CD8-positive, alpha-beta T cell (primary cell): ENCODE measurements at places on chromosomes 1 and 21. TPM values are rescaled to one million over a fixed set of nuclear protein-coding genes. Genes with fewer than 3 reads are reported as not detected.
A peak's percentile ranks its signal among the peaks of the same experiment; 100 is the strongest.

Gene BCAR3
- total RNA-seq = 0.81 TPM

Gene VHLL
- total RNA-seq = not detected

Gene ZNF593OS
- total RNA-seq = not detected

Gene GTF2B
- 85.4 TPM for total RNA-seq

Gene ACBD3
- 40.9 TPM for total RNA-seq

Gene ERG
- not detected for total RNA-seq

Gene AURKAIP1
- 58.4 TPM for total RNA-seq

Gene C4BPA
- total RNA-seq = not detected

Gene MATN1
- total RNA-seq = 7.4 TPM

Gene BPNT1
- total RNA-seq = 3.2 TPM

Gene ZNF695
- not detected for total RNA-seq

Gene HFM1
- not detected for total RNA-seq

- no peak for DNase-seq
Observed at GRCh38 chr1:35714921-35715567, 3.6 kb downstream of the C1orf216 start.

DNA sequence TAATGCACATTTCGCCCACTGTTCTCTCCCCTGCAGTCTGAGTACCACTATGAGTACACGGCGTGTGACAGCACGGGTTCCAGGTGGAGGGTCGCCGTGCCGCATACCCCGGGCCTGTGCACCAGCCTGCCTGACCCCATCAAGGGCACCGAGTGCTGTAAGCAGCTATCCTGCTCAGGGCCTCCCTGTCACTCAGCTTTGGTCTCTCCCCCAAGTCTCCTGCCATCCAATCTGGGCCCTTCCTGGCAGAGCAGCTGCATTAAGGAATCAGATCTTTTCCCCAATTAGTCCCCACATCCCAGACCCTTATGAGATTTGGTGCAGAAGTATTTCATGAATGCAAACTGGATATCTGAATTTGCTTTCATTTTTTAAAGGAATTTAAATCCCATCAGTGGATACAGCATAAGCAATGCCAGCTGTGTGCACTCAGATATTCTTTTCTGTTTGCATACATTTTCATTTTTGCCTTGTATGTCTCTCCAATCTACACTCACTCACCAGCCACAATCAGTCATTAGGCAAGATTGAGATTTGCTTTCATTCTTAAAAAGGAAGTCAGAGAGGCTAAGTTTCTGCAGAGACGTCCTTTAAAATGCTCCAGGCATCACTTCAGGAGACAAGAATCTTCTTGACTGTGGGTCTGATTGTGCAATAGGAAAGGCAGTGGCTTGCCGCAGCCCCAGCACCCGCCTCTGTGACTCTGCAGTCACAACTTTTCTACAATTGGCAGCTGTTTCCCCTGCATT lies 48.1 kb downstream of the ELAPOR1 start:
- DNase-seq = peak; percentile 47

DNA sequence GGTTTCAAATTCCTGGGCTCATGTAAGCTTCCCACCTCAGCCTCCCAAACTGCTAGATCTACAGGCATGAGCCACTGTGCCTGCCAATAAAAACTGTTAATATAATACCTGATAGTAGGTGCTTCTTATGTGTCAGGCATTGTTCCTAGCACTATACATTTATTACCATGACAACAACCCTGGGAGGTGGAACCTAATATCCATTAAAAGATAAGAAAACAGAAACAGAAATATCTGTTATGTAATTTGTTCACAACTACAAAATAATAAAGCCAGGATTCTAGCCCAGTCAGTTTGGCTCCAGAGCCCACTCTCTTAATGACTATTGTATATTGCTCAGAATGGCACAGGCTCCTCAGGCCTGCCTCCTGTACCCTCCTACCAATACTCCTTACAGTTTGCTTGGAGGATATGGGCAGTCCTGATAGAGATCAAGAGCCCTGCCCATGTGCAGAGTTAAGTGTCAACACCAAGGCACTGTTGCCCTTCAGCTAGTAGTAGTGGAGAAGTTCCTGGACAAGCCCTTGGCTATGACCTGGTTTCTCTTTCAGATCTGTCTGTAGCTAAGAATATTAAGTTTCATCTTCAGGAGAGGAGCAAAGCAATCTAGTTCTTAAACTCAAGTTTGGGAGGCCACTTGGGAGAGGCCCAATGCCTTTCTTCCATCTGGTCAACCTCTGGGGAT lies 22.4 kb downstream of the RPL5 start:
- no peak for DNase-seq

- no peak for DNase-seq
Observed at GRCh38 chr1:36883315-36883949, 150.9 kb downstream of the GRIK3 start.

- DNase-seq = peak; percentile 33
Observed at GRCh38 chr1:237677979-237678378, 212.7 kb downstream of the ZP4 start.

- no peak for DNase-seq
Observed at GRCh38 chr1:59128784-59129227, 168.1 kb upstream of the FGGY start.

- no peak for DNase-seq
Observed at GRCh38 chr1:201354901-201355295, 22.6 kb downstream of the TNNT2 start.

DNA sequence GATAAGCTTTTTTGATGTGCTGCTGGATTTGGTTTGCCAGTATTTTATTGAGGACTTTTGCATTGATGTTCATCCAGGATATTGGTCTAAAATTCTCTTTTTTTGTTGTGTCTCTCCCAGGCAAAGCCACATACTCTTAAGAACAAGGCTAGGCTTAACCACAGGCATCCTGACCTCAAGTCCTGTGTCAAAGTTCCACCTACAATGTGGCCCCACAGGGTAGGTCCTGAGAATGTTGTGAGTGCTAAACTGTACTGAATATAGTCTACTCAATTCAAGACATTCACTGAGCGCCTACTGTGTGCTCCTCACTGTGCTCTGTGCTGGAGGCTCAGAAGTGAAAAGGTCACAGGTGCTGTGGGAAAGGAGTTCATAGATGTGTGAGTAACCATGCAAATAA lies 20.6 kb downstream of the DDAH1 start:
- DNase-seq = no peak

DNA sequence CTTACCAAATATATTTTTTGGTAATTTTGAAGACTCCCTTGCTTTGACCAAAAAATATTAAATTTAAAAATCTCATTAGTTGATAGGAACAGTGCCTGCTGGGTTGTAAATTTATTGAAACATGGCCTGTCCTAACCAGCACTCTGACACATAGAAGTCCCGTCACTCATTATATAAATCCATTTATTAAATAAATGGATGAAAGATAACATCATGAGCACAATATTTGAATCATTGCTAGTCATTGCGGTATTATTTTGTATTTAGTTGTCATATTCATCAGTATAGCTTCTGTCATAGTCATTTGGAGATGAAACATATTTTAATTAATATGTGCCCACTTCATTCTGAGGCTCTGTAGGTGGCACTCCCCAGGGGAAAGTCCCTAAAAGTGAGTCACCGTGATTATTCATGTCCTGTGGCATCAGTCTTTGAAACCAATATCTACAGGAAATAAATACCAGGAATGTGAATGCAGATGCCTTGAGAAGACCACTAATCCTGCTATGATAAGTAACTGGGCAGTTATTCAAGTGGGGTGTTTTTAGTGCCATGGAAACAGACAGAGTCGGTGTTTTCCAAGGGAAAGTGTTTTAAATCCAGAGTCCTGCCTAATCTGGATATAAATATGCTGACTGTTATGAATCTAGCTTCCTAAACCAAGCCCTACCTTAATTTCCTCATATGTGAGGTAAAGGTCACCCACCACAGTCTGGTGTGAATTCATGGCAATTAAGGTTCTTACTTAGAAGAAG lies 302.0 kb downstream of the DUSP10 start:
- DNase-seq = peak; percentile 50

GRCh38 chr1:203591626-203592025 lies 35.0 kb upstream of the ATP2B4 start:
- DNase-seq = no peak

- no peak for DNase-seq
Observed at GRCh38 chr1:27099135-27099586, 55.8 kb downstream of the SLC9A1 start.

GRCh38 chr1:214648801-214649200 lies 45.8 kb downstream of the CENPF start:
- DNase-seq = no peak

DNA sequence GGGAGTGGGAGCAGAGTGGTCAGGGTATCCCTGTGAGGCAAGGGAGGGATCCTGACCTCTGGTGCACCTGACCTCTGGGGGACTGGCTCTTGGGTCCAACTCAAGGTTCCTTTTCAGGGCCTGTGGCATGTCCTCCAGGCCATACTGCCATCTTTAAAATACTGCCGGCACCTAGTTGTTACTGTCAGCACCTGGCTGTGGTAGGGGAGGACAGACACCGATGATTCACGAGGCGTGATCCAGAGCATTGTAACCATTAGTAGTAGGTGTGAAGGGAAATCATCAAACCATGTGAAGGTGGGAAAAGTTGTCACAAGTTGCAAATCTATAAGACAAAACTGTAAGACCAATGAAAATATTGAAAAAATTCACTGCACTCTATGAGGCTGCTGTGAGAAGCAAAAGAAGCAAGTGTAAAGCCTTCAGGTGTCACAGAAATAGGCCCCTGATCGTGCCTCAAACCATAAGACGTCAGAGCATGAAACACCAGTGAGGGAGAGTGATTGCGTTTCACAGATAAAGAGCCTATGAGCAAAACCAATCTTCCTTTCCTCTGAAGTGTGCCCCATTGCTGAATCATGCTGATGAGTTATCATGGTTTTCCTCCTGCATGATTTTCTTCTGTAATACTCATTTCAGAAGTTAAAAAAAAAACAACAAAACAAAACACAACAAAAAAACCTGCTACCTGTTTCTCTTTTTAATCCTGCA lies 55.3 kb downstream of the CDC7 start:
- peak; percentile 38 for DNase-seq

- DNase-seq = no peak
Observed at GRCh38 chr1:160206421-160207117, 1.4 kb downstream of the PEA15 start.

- DNase-seq = no peak
Observed at GRCh38 chr21:43643193-43643592, 16.1 kb downstream of the HSF2BP start.

GRCh38 chr1:207646171-207646570 lies 1.2 kb downstream of the CR1L start:
- no peak for DNase-seq

DNA sequence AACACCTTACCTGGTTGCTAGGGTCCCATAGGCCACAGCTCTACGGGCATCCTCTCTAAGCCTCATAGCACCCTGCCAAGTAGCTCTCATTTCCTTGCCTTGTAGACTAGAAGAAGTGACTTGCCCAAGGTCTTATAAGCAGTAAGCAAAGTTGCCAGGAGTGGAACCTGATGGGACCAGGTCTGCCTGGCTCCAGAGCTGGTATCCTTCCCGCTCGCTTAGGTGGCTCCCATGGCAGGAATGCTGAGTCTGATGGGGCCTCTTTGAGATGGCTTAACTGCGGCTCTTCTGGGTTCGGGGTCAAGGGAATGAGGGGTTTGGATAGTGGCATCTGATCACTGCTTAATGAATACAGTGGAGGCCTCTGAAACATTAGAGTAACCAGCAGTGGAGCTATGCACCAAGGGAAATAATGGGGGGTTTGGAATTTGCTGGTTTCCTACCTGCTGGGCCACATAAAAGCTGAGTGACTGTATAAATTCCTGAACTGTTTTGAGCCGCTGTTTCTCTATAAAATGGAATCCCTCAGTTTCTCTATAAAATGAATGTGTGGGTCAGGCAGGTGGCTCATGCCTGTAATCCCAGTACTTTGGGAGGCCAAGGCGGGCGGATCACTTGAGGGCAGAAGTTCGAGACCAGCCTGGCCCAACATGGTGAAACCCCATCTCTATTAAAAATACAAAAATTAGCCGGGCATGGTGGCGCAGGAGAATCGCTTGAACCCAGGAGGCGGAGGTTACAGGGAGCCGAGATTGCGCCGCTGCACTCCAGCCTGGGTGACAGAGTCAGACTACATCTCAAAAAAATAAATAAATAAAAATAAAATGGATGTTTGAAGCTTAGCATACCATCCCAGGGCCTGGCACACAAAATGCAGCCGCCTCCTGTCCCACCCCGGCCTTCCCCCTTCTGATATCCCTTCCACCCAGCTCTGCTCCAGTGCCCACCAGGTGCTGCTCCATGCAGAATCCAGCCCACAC lies 12.4 kb downstream of the FAM151A start:
- no peak for DNase-seq
